ENCODE measurements at places on chromosomes 2 and 18.

- DNase-seq, result no peak
Observed at GRCh38 chr2:201532686-201533304, 81.3 kb downstream of the STRADB start.

DNA sequence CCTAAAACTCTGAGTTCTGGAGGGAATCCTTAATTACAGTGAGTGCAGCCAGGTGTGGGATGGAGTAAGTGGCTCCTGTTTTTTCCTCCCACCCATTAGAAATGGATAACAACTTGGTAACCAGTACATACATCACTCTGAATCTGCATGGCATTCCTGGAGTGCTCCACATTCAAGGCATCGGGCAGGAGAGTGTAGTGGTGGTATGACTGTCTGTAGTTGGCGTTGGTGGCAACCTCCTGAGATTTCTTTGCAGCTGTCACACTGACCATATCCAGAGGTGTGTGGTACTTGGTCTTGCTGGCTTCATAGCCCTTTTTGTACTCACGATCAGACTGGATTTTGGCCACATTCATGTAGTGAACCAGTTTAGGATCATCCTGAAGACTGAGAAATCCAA, 68.3 kb downstream of the NEB start:
- DNase-seq, result no peak

DNA sequence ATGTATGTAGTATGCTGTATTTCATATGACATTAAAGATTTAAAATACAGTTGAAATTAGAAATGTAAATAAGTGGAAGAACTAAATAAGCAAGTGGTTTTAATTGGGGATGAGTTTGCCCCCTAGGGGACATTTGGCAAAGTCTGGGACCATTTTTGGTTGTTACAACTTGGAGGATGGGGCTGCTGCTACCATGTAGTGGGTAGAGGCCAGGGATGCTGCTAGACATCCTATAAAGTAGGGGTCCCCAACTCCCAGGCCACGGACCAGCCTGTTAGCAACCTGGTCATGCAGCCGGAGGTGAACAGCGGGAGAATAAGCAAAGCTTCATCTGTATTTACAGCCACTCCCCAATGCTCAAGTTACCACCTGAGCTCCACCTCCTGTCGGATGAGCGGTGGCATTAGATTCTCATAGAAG, 27.9 kb upstream of the ASNSD1 start:
- no peak for DNase-seq

- no peak for DNase-seq
Observed at GRCh38 chr2:22683914-22684313, 701.1 kb upstream of the KLHL29 start.

- DNase-seq, result no peak
Observed at GRCh38 chr2:199228887-199229819, 228.6 kb downstream of the SATB2 start.

DNA sequence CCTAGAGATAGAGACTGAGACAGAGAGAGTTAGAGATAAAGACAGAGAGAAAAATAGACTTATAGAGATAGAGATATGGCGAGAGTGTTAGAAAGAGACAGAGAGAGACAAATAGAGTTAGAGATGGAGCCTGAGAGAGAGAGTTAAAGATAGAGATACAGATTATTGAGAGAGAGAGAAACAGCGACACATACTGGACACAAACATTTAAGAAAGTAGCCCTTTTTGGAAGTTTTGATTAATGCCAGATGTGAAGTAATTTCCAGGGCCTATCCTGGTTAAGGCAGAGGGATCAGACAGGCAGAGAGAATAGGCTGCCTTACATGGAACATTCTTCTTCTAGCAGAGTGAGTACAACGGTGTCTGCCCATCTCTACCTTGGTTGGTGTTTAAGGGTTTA, 311.6 kb upstream of the CDH7 start:
- no peak for DNase-seq

GRCh38 chr2:177772529-177772928, 300.0 kb downstream of the PDE11A start:
- peak; percentile 52 for DNase-seq

- peak; percentile 34 for DNase-seq
Observed at GRCh38 chr2:102301867-102302362, 9.4 kb upstream of the IL1RL1 start.

DNA sequence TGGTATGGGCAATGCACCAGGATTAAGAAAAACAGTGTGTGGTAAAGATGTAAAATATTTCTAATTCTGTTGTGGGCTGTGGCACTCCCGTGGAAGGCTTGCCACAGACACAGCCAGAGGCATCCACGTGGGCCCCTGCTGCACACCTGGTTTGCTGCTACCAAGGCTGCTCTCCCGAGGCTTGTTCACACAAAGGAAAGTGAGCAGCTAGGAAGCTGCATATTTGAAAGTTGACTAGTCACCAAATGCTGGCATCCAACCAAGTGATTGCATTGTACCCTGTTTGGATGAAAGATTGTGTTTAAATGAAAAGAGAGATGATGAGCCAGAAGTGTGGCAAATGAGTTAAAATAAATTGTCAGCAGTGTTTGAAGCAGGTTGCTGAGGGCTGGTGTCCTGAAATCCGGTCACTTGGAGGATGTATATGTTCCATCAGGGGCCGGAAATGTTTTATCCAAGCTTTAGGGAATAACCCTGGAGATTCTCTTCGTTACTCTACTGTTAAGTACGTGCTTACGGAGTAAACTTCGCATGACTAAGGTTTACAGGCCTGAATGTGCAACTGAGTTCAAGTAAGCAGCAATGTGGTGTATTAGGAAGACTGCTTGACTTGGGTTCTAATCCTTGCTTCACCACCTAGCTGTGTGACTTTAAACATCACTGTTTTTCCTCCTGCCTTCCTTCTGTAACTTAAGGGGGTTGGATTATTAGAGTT, 86.1 kb downstream of the MSH2 start:
- DNase-seq, result peak; percentile 7

GRCh38 chr18:4146797-4147196, 308.3 kb downstream of the DLGAP1 start:
- DNase-seq, result no peak

DNA sequence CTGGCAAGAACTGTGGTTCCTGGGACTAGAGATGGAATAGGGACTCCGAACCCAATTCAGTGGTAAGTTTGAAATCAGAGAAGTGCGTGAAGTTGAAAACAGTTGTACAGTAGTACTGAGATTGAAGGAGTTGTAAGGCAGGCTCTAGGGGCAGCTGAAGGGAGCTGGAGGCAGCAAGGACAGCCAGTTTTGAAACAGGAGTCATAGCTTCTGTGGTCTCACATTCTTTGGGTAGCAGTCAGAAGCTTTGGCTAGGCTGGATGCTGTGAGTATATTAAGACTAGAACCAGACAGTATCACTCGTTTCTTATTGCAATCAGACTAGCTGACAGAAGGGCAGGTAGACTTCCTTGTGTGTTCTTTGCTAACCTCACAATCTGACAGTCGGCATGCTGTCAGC, 64.5 kb upstream of the ADAM23 start:
- no peak for DNase-seq

DNA sequence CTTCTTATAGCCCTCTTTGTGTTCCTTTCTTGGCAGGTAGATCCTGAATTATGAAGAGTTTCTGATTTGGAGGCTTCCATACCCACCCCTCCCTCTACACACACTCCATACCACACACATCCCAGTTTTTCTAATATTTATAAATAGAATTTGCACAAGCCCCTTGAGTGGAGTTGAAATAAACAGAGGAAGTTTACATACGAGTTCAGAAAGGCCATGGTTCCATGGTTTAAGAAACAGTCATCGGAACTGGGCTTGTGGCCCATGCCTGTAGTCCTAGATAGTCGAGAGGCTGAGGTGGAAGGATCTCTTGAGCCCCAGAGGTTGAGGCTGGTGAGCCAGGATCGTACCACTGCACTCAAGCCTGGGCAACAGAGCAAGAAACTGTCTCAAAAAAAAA, 62.7 kb upstream of the TANC1 start:
- DNase-seq, result no peak

DNA sequence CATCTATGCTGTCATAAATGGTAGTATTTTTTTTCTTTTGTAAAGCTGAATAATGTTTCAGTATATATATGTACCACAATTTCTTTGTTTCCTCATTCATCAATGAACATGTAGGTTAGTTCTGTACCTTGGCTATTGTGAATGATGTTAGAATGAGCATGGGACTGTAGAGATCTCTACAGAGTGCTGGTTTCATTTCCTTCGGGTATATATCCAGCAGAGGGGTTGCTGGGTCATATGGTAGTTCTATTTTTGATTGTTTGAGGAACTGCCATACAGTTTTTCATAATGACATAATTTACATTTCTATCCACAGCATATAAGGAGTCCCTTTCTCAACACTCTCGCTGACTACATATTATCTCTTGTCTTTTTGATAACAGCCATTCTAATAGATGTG, 243.5 kb downstream of the CDH7 start:
- DNase-seq, result no peak

- no peak for DNase-seq
Observed at GRCh38 chr18:24112874-24113615, 25.8 kb upstream of the CABYR start.

DNA sequence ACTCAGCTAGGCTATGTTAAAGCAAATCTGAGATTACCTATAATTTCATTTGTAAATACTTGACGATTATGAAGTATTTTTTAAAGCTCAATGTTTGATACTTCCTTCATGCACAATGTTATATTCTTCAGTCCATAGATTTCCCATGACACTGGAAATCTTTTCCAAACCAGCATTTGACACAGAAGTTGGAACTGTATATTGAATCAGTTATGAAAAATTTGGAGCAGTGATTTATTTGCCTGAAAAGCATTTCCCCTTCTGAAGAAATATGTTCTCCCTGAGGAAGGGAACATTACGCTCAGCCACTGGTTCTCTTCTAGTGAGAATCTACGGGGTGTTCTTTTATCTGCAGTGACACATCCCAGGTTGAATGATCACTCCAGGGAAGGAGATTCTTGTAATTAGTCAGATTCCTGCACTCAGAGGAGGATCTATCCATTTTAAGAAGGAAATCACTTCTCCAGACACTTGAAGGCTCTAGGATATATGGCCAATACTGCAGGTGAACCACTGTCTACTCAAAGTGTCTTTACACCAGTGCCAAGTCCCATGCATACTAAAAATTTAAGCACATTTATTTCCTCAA, 64.7 kb downstream of the HNRNPLL start:
- no peak for DNase-seq

GRCh38 chr2:191907545-191907944, 60.7 kb upstream of the CAVIN2 start:
- DNase-seq, result no peak

- DNase-seq, result no peak
Observed at GRCh38 chr2:85756195-85756594, 2.4 kb downstream of the ATOH8 start.

GRCh38 chr2:137879121-137879520, 85.2 kb upstream of the HNMT start:
- no peak for DNase-seq

GRCh38 chr2:25201265-25201664, 32.9 kb upstream of the POMC start:
- no peak for DNase-seq

GRCh38 chr2:24334245-24334633, 26.1 kb downstream of the ITSN2 start:
- DNase-seq, result no peak

- DNase-seq, result no peak
Observed at GRCh38 chr2:236610991-236611821, 41.6 kb downstream of the ACKR3 start.

GRCh38 chr2:131349021-131349420, 14.9 kb downstream of the RAB6D start:
- DNase-seq, result no peak

DNA sequence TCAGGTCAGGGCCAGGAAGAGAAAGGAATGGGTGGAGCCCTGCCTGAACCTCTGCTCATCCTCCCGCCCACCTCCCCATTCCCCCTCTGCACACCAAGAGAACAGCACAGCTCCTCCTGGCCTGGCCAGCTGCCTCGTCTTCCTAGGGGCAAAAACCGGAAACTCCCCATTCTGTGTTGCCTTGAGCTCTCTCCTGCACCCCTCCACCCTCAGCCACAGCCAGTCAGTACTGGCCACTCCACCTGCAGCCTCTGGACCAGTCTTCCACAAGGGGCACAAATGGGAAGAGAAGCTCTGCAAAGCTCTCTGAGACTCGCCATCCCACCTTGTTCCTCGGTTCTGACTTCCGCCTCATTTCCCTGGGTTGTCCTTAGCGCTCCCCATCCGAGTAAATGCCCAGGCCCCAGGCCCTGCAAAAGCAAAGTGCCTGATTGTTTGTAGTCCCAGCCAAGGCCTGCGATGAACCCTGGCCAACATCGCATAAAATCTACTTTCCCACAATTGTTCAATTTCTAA, 39.3 kb upstream of the SLC35G4 start:
- no peak for DNase-seq

- no peak for DNase-seq
Observed at GRCh38 chr2:156653675-156654074, 217.5 kb downstream of the GPD2 start.

DNA sequence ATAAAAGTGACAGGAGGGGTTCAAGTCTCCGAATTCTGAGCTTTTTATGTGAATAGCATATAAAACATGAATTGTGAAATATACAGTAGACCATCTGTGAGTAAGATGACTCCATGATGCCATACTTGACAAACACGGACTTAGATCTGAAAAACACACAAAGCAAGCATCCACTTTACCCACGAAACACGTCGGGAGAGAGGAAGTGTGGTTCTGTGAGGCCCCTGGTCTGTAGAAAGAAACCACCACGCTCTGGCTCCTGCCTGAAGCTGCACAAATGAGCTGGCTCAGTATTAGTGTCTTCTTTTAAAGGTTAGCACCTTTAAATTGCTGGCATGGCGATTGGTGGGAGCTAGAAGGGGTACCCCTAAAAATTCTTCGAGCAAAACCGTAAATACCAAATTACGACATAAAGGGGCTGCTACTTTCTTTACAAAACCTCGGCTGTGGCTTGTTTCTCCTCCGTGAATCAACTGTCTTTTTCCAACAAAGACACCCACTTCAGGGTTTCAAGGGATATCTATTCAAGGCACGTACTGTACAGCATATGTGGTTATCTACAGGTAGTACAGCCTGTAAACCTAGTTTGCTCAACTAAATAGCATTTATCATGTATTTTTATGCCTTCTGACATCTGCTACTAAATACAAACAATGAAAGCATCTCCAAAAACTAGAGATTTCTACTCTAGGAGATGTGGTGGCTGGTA, 70.9 kb downstream of the AFF3 start:
- DNase-seq, result no peak

- DNase-seq, result no peak
Observed at GRCh38 chr2:174678395-174678794, 80.8 kb upstream of the WIPF1 start.

- DNase-seq, result no peak
Observed at GRCh38 chr2:50556934-50557575, 474.9 kb downstream of the NRXN1 start.

GRCh38 chr2:72032481-72033041, 115.1 kb downstream of the CYP26B1 start:
- DNase-seq, result no peak

DNA sequence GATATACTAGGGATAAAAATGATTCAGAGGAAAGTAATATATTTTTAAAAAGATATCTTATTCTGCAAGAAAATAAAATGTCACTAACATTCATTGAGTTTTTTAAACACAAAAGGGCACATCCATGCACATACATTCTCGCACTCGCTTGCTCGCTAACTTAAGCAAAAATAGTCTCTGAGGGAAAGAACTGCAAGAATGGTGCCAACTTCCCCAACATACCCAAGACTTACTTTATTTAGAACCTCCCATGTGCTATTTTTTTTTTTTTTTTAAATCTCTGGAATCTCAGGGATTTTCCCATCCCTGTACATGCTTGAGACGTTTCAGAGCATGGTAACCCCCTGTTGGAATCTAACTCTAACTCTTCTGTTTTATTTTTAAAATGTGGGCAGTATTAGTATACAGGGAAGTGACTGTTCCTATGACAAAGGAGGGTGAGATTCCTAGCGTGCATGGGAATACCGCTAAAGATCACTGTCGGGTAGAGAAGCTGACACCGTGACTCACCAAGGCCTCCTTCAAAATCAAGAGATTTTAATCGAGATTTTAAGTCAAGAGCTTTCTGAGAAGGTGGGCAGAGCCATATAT, 187.9 kb upstream of the ZEB2 start:
- DNase-seq, result no peak

Measured in tibial nerve (tissue), 4 donors.